ENCODE measurements at places on chromosomes 11 and 22. TPM values are rescaled to one million over a fixed set of nuclear protein-coding genes. Genes with fewer than 3 reads are reported as not detected.

- H3K27ac ChIP-seq = no peak overlapping the region
- no peak overlapping the region for H3K4me3 ChIP-seq
- no peaks in the 10 kb centered on the region for H3K36me3 ChIP-seq
- no peak for DNase-seq
Measured at GRCh38 chr11:125517116-125517770, 21.2 kb upstream of the FEZ1 start.

The CCDC89 gene
- not detected for total RNA-seq

GRCh38 chr11:94533696-94534630, 9.8 kb upstream of the FUT4 start:
- no peaks in the 10 kb centered on the region for H3K4me1 ChIP-seq
- H3K36me3 ChIP-seq = no peaks in the 10 kb centered on the region
- no peak overlapping the region for H3K4me3 ChIP-seq
- no peak overlapping the region for H3K27ac ChIP-seq
- DNase-seq = no peak

DNA sequence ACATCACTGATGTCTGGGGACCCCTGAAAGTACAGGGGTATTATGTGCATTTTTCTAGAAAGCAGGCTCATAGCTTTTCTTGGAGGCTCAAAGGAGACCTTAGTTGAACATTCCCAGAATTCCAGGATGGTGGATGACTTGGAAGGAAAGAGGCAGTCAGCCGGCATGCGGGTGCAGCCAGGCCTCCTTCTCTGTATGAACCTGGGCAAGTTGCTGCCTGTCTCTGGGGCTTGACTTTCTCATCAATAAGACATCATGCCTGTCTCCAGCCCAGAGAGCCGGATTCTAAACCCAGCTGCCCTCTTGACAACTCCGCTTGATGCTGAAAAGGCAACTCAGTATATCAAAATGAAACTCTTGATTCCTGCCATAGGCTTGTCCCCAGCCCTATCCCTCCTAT, 12.6 kb downstream of the MS4A15 start:
- DNase-seq = no peak
- no peak overlapping the region for H3K4me3 ChIP-seq
- H3K4me1 ChIP-seq = peaks cover 1% of the 10 kb centered on the region
- peaks cover 11% of the 10 kb centered on the region for H3K27me3 ChIP-seq

GRCh38 chr11:96373826-96374225, 15.9 kb downstream of the CCDC82 start:
- H3K4me1 ChIP-seq = no peaks in the 10 kb centered on the region
- H3K27me3 ChIP-seq = no peaks in the 10 kb centered on the region
- H3K4me3 ChIP-seq = no peak overlapping the region
- H3K36me3 ChIP-seq = peaks cover 31% of the 10 kb centered on the region

The OR52I1 gene
- not detected for total RNA-seq

- peak; percentile 36 for DNase-seq
- H3K27ac ChIP-seq = no peak overlapping the region
- no peak overlapping the region for H3K4me3 ChIP-seq
Measured at GRCh38 chr11:27183672-27184457, 143.2 kb downstream of the BBOX1 start.

DNA sequence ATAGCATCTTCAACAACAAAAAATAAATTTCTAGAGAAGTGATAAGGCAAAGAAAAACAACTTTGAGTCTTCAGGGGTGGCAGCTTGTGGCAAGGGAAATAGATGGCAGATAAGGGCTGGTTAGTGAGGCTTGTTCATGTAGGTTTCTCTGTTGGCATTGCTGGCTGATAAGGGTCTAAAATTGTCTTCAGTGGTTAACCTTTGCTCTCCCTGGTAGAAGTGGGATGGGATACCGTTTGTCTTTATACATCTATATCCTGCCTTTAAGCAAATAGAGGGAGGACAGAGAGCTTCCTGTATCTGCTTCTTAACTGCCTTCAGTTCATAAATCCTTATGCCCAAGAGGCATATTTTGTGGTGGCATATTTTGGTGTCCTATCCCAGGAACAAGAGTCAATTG, 57.1 kb downstream of the TRAF6 start:
- peaks cover 34% of the 10 kb centered on the region for H3K36me3 ChIP-seq
- no peaks in the 10 kb centered on the region for H3K27me3 ChIP-seq
- H3K4me1 ChIP-seq = peaks cover 46% of the 10 kb centered on the region
- peak overlapping the region; percentile 44 for H3K27ac ChIP-seq
- DNase-seq = no peak
- H3K4me3 ChIP-seq = no peak overlapping the region

DNA sequence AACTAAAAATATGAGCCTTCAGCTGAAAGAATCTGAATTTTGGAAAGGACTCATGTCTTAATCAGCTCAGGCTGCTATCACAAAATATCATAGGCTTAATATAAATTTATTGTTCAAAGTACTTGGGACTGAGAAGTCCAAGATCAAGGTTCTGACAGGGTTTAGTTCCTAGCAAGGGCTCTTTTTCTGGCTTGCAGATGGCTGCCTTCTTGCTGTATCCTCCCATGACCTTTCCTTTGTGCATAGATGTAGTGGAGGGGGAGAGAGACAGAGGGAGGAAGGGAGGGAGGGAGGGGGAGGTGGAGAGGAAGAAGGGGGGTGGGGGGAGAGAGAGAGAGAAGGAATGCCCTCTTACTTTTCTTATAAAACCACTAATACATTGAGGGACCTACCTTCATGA, 306.8 kb upstream of the DDI1 start:
- H3K4me3 ChIP-seq = no peak overlapping the region
- DNase-seq = no peak
- H3K36me3 ChIP-seq = no peaks in the 10 kb centered on the region
- no peak overlapping the region for H3K27ac ChIP-seq
- H3K4me1 ChIP-seq = no peaks in the 10 kb centered on the region
- H3K27me3 ChIP-seq = no peaks in the 10 kb centered on the region

- no peak for DNase-seq
- H3K36me3 ChIP-seq = peaks cover 13% of the 10 kb centered on the region
- H3K4me1 ChIP-seq = peaks cover 39% of the 10 kb centered on the region
- H3K27me3 ChIP-seq = peaks cover 22% of the 10 kb centered on the region
- H3K27ac ChIP-seq = no peak overlapping the region
Measured at GRCh38 chr22:18110954-18111758, 547 bp downstream of the TUBA8 start.

- no peak overlapping the region for H3K4me3 ChIP-seq
- no peaks in the 10 kb centered on the region for H3K36me3 ChIP-seq
- no peak overlapping the region for H3K27ac ChIP-seq
- H3K4me1 ChIP-seq = peaks cover 2% of the 10 kb centered on the region
- no peak for DNase-seq
Measured at GRCh38 chr22:23591846-23592245, 11.8 kb upstream of the IGLL1 start.

GRCh38 chr22:35257002-35257320, 332 bp upstream of the HMGXB4 start:
- DNase-seq = no peak
- H3K36me3 ChIP-seq = peaks cover 17% of the 10 kb centered on the region
- peaks cover 27% of the 10 kb centered on the region for H3K4me1 ChIP-seq
- H3K4me3 ChIP-seq = peak overlapping the region; percentile 83

GRCh38 chr11:61505640-61506155, 2.9 kb upstream of the LRRC10B start:
- no peaks in the 10 kb centered on the region for H3K36me3 ChIP-seq
- peaks cover 8% of the 10 kb centered on the region for H3K4me1 ChIP-seq
- H3K4me3 ChIP-seq = no peak overlapping the region

The OR56A5 gene
- not detected for total RNA-seq

The GNB1L gene
- 12.3 TPM for total RNA-seq

DNA sequence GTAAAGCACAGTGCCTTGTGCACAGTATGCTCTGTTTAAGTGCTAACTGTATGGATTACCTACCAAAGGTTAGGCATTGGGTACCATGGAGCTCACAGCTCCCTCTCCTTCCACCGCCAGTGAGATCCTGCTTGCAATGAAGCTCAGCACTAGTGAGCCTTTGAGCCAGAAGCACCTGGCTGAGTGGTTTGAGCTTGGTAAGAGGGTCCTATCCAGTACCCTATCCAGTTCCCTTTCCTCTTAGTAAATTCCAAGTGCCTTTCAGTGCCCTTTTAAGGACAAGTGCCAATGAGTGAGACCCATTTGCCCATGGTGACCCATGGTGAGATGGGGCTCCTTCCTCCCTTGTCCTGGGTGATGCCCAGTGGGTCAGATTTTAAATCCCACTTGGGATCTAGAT, 43.1 kb upstream of the NAV2 start:
- no peak for DNase-seq
- H3K27ac ChIP-seq = no peak overlapping the region
- no peaks in the 10 kb centered on the region for H3K4me1 ChIP-seq
- no peak overlapping the region for H3K4me3 ChIP-seq
- no peaks in the 10 kb centered on the region for H3K36me3 ChIP-seq
- H3K27me3 ChIP-seq = no peaks in the 10 kb centered on the region

GRCh38 chr11:47225552-47226400, 11.0 kb downstream of the DDB2 start:
- peak overlapping the region; percentile 7 for H3K4me3 ChIP-seq
- peak; percentile 57 for DNase-seq
- peaks cover 24% of the 10 kb centered on the region for H3K4me1 ChIP-seq
- H3K27me3 ChIP-seq = no peaks in the 10 kb centered on the region
- peaks cover 53% of the 10 kb centered on the region for H3K36me3 ChIP-seq
- H3K27ac ChIP-seq = peak overlapping the region; percentile 44

GRCh38 chr22:17431179-17431578, 61.9 kb downstream of the CECR2 start:
- H3K27me3 ChIP-seq = peaks cover 5% of the 10 kb centered on the region
- no peak overlapping the region for H3K4me3 ChIP-seq
- no peak for DNase-seq
- no peaks in the 10 kb centered on the region for H3K4me1 ChIP-seq

DNA sequence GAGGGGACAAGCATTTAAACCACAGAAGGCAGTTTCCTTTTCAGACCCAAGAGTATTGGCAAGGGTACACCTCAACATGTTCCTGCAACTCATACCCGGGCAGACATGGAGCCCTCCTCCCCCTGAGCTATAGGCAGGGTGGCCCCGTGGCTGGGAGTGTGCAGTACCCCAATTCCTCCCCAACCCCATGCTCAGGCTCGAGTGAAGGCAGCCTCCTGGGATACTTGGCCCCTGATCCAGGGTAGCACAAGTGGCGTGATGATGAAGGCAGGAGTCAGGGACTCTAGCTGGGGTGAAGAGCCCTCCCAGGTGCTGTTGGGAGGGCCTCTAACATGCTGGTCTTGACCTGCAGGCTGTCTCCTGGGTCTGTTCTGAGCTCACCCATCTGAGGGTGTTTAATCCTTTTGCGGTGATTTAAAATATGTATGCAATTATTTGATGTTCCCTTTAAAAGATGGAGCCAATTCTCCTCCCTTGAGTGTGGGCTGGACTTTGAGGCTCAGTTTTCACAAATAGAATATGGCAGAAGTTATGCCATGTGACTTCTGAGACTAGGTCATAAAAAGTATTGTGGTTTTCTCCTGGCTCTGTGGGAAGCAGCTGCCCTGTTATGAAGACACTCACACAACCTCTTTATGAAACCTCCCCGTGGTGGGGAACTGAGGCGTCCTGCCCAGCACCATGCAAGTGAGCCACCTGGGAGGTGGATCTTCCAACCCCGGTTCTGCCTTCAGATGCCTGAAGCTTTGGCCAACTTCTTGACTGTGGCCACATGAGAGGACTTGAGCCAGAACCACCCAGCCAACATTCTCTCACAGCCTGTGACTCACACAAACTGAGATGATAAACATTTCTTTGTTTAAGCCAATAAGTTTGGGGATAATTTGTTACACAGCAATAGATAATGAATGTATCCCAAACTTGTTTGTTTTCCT, 54.7 kb upstream of the NECTIN1 start:
- DNase-seq = no peak
- no peaks in the 10 kb centered on the region for H3K4me1 ChIP-seq
- no peak overlapping the region for H3K4me3 ChIP-seq
- H3K27ac ChIP-seq = no peak overlapping the region

DNA sequence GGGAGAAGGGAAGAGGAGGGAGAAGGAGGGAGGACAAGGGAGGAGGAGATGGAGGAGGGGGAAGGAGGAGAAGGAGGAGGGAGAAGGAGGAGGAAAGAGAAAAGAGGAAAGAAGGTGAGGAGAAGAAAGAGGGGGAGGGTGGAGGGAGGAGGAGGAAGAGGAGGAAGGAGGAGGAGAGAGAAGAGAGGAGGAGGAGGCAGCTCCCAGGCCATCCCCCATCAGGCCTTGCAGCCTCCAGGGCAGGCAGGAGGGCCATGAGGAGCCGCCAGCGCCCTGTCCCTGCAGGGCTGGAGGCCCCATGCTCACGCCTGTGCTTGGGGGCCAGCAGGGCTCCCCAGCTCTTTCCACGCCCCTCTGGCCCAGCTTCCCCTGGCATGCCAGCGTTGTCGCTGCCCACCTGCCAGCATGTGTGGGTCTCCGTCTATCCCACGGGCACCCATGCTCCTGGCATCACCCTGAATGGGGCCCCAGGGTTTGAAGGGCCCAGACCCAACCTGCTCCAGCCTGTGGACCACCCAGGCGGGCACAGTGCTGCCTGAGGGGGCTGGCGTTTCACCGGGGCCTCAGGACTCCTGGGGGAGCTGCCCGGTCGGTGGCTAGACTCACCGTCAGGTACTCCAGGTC, 5.2 kb downstream of the TSPAN32 start:
- H3K27me3 ChIP-seq = no peaks in the 10 kb centered on the region
- H3K36me3 ChIP-seq = no peaks in the 10 kb centered on the region
- no peak overlapping the region for H3K27ac ChIP-seq
- no peak for DNase-seq

DNA sequence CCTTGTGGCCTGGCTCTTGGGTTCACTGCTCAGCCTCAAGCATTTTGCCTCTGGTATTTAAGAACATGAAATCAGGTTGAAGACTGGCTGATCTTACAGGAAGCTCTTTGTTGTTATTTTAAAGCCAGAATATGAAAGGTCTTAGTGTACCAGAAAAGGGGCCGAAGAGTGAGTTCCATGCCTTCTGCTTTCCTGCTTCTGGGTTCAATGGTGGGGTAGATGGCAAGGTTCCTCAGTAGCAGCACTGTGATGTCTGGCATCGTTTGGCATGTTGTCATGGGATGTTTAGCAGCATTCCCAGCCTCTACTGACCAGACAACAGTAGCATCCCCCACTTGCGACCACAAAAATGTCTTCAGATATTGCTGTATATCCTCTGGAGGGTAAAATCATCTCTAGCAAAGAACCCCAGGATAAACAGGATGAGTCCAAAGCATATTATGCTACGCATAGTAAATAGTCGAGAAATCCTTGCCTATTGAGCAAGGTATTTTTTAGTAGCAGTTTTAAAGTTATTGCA, 2.4 kb downstream of the VPS26B start:
- H3K27me3 ChIP-seq = no peaks in the 10 kb centered on the region
- peak overlapping the region; percentile 6 for H3K4me3 ChIP-seq
- H3K4me1 ChIP-seq = peaks cover 71% of the 10 kb centered on the region
- H3K27ac ChIP-seq = no peak overlapping the region
- peaks cover 11% of the 10 kb centered on the region for H3K36me3 ChIP-seq

GRCh38 chr11:24587635-24588034, 90.8 kb downstream of the LUZP2 start:
- DNase-seq = no peak
- H3K27ac ChIP-seq = no peak overlapping the region
- no peaks in the 10 kb centered on the region for H3K27me3 ChIP-seq
- no peak overlapping the region for H3K4me3 ChIP-seq
- no peaks in the 10 kb centered on the region for H3K4me1 ChIP-seq
- H3K36me3 ChIP-seq = no peaks in the 10 kb centered on the region

The HOATZ gene
- not detected for total RNA-seq

The ENTHD1 gene
- total RNA-seq = 0.95 TPM

The OR52I2 gene
- not detected for total RNA-seq
